ENCODE measurements at places on chromosomes 1 and 21. TPM values are rescaled to one million over a fixed set of nuclear protein-coding genes. Genes with fewer than 3 reads are reported as not detected.

Gene CFHR3
- not detected for total RNA-seq

Gene PLXNA2
- total RNA-seq: 5.7 TPM

Gene DNAJC6
- total RNA-seq: 6.9 TPM

Gene AK5
- 25.0 TPM for total RNA-seq

Gene TNFRSF4
- total RNA-seq: 0.36 TPM

Gene ITLN2
- total RNA-seq: not detected

Gene TAF13
- total RNA-seq: 33.6 TPM

Gene LGR6
- total RNA-seq: not detected

Gene RAB4A
- total RNA-seq: 28.1 TPM

Gene KHDRBS1
- 139 TPM for total RNA-seq

Gene TDRD10
- not detected for total RNA-seq

Gene KCNA10
- total RNA-seq: not detected

Gene BCL2L15
- total RNA-seq: 0.14 TPM

Gene SLC22A15
- total RNA-seq: 2.6 TPM

Gene STPG1
- 10.3 TPM for total RNA-seq

Gene FCN3
- not detected for total RNA-seq

Gene TOMM20
- 123 TPM for total RNA-seq

Gene C1QB
- total RNA-seq: not detected

Gene CFHR2
- total RNA-seq: not detected

Gene OR6K3
- total RNA-seq: not detected

Gene ZNF670
- 2.3 TPM for total RNA-seq

Gene NUDT17
- 4.0 TPM for total RNA-seq

Gene FAM229A
- 1.7 TPM for total RNA-seq

Gene GPR37L1
- total RNA-seq: 0.07 TPM
